ENCODE measurements at places on chromosomes 7 and 10.
A peak's percentile ranks its signal among the peaks of the same experiment; 100 is the strongest.

GRCh38 chr10:84957427-84957826 lies 629.0 kb downstream of the CCSER2 start:
- DNase-seq, result no peak

- DNase-seq, result no peak
Measured at GRCh38 chr7:152905949-152906348, 146.4 kb downstream of the ACTR3B start.

DNA sequence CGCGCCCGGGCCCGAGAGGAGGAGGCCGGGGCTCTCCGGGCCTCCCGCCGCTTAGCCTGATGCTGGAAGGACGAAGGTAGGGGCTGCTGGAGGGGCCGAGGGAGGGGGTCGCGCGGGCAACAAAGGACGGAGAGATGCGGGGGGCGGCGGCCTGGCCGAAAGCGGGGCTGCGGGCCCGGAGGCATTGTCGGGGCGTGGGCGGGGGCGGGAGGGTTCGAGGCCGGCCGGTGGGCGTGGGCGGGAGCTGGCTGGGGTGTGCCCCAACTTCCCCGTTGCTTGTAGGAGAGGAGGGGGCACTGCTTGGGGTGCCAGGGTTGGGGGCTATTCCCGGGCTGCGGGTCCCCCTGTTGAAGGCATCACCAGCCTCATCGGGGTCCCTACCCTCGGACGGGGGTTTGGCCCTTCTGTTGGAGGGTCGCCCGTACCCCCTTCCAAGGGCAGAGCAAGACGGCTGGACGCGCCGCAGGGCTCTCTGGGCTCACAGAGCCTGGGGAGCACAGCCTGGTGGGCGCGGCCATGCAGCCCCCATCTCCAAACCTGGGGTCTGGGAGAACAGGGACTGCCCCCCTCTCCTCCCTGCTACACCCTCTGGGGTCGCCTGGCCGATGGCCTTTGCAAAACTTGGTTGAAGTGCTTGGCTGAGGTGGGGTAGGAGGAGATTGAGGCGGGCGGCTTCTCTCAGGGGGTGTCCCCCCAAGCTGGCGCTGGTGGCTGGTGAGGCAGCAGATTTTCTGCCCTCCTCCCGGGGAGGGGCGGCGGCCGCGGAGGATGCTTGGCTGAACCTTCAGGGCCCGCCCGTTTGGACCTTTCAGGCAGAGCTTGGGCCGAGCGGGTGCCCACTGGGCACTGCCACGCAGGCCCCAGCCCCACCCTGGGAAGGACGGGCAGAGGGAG lies 699 bp downstream of the CLIP2 start:
- DNase-seq, result peak; percentile 59

- DNase-seq, result no peak
Measured at GRCh38 chr7:121544238-121544637, 148.1 kb upstream of the FAM3C start.

GRCh38 chr10:50501924-50502452 lies 121.8 kb downstream of the SGMS1 start:
- no peak for DNase-seq

DNA sequence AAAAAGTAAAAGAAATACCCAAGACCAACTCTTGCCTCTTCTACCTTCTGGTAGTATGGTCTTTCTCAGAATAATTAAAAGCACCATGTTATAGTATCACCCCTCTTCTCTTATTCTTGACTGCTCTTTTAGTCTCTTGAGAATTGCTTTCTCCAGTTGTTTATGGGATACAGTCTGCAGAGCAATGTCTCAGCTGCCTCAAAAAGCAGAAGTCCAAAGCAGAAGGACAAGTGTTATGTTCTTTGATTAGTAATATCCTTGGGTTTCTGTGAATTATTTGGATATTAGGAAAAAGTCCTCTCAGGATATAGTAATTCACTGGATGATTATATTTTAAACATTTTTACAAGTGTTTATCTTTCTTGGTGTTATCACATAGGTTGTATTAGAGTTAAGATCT lies 7.4 kb downstream of the TAS2R41 start:
- DNase-seq, result no peak

- no peak for DNase-seq
Measured at GRCh38 chr10:104359811-104360210, 6.2 kb downstream of the CFAP58 start.

DNA sequence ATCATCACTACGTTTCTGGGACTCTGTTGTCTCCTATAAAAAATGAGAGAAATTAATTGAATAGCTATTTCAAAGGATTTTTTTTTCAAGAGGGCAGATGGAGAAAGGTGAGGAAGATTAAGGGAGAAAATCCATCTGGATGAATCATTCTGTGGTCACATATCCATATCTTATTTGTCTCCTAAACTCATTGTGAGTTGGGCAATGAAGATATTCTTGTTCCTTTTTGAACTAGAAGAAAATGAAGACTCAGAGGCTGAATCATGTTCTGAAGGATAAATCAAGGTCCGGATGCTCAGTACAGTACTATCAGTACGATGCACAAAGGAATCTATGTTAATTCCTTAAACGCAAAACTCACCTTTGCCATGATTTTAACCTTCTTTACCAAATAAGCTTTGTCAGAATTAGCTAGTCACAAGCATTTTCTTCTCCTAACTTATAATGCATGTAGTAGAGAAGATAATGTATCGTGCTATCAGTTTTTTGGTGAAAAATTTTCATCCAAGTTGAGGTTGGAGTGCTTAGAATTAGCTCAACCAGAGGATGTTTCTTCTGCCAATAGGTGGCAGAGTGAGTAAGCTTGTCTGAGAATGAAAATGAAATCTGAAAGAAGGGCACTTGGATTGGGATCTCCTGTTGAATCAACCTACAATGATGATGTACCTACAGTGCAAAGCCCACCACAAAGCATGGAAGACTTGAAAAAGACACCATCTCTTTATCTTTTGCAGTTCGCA lies 446.9 kb downstream of the KIF20B start:
- no peak for DNase-seq

- no peak for DNase-seq
Measured at GRCh38 chr7:134483296-134483695, 24.4 kb upstream of the AKR1B1 start.

- DNase-seq, result peak; percentile 72
Measured at GRCh38 chr10:72173619-72174296, 42.1 kb upstream of the ANAPC16 start.

- no peak for DNase-seq
Measured at GRCh38 chr10:93462881-93463280, 19.3 kb downstream of the MYOF start.

DNA sequence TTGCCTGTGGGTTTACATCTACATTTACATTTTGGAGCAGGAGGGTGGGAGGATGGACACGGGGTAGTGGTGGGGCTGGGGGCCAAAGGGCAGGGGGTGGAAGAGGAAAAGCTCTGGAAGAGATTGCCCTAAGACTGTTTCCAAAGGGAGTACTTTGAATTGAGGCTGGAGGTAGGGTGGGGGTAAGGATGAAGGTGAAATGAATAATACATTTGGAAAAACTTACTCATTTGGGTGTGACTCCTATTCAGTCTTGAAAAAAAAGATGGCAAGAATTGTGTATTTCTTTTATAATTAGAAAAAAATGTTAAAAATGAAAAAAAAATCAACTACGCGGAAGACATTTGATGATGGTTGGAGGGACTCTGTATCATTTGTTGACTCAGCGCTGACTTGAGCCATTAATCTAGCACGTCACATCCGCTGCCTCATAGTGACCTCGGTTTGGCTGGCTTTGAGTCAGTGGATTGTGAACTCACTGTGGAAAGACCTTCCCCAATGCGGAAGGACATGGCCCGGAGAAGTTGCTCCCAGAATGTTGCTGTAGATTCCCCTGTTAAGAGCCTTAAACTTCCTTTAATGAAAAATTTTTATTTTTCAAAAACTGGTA lies 2.8 kb downstream of the FAM180A start:
- no peak for DNase-seq

- DNase-seq, result no peak
Measured at GRCh38 chr7:121079425-121080169, 91.1 kb downstream of the CPED1 start.

DNA sequence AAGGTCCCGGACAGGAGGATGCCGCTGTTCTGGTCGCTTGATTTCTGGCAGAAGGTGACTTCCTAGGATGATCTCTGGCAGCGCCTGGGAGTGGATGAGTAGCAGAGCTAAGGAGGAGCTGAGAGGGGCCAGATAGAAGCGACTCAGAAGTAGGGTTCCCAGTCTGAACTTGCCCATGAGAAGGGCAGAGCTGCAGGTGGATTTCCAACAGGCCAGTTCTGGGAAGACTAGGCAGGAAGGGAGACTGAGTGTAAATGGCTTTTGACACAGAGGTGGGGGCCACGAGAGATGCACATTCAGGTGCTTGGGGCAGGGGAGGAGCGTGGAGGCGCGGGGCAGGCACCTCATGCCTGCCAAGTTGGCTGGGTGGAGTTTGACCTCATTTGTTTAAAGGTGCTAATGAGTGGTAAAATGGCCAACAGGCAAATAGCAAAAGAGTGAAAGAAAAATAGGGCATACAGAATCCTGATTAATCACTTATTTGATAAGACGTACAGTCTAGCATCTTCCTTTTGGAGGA lies 58.8 kb downstream of the SHH start:
- no peak for DNase-seq

DNA sequence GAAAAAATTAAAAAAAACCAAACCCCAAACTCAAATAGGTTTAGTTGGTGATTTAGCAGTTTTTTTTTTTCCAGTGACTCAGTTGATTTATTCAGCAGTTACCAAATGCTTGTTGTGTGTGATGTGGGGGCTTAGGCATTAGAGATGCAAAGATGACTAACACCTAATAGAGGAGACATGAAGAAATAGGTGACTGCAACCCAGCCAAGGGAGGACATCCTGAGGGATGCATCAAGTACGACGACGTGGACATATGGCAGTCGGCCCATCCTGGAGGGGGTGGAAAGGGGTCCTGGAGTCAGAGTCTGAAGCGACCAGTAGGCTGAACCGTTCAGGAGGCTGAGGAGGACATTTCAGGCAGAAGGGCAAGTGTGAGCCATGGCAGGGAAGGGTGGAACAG lies 35.5 kb downstream of the LRMDA start:
- no peak for DNase-seq
